Hypothalamus (tissue), 51 donors: ENCODE measurements at places on chromosomes 4 and X.

- no peak for DNase-seq
Measured at GRCh38 chrX:85570496-85570895, 191.0 kb upstream of the POF1B start.

DNA sequence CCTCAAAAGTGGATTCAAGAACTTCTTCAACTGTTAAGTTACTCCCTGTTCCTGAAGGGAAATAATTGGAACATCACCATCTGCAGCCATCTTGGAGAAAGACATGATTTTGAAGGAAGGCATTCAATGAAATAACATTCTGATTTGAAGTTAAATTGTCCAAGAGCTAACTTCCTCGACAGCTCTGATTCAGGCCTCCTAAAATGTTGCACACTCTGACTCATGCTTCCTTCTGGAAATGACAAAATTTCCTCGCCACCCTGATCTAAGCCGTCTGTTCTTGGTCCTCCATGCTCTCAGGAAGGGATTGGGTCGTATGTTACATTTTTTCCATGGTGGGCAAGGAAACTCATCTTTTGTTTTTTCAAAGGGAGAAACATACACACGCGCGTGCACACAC lies 496.9 kb upstream of the DIPK2B start:
- no peak for DNase-seq

GRCh38 chr4:130146773-130147172 lies 1050.8 kb downstream of the C4orf33 start:
- no peak for DNase-seq

DNA sequence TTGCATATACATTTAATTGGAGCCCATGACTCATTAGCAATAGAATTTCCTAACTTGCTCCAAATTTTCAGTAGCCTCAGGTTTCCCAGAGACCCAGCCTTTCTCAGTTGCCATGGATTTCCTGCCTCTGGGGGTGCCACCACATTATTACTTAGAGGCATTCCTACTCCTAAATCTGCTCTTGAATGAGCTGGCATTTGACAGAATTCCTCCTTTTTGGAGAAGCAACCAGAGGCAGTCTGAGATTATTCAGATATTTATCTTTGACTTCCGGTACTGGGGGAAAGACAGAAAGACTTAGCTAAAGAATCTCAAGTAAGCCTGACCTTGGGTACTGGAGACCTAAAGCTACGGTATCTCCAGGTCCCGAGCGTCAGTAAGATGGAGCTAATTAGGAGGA lies 76.3 kb downstream of the DCHS2 start:
- DNase-seq = no peak

- no peak for DNase-seq
Measured at GRCh38 chr4:82787342-82787741, 11.3 kb downstream of the SCD5 start.

DNA sequence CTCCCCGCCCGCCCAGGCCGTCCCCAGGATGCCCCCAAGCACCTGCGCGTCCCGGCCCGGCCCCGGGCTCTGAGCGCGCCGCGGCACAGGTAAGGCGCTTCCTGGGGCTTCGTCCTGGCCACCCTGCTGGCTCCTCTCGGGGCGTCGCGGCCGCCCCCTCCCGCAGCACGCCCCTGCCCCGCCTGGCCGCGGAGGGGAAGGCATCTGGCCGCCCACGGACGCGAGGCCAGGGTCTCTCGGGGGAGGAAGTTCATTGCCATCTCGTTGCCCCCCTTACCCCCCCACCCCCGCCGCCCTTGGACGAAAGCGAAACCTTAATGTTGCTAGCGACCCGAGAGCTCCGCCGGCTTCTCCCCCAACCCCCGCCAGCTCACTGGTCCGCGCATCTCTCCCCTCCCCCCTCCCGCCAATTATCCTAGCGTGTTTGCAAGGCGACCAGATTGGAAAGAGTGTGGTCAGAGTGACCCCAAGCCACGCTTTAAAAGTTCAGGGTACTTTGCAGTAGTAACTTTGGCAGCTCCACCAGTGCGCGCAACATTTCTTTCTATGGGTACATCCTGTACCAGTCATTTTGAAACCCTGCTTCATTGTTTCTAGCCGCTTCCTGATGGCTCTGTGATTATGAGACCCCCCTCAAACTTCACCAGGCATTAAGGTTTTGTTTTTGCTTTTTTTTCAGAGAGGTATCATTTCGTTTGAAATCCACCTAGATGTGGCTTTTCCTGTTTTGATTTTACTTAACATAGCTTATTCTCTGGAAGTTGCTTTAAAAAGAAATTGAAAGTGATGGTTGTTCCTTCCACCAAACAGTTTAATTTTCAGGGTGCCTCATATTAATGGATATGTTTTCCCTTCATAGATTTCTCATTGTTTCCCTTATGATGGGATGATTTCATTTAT lies 626 bp downstream of the TBC1D1 start:
- DNase-seq = no peak

GRCh38 chr4:75718529-75718928 lies 5.8 kb upstream of the USO1 start:
- DNase-seq = no peak

DNA sequence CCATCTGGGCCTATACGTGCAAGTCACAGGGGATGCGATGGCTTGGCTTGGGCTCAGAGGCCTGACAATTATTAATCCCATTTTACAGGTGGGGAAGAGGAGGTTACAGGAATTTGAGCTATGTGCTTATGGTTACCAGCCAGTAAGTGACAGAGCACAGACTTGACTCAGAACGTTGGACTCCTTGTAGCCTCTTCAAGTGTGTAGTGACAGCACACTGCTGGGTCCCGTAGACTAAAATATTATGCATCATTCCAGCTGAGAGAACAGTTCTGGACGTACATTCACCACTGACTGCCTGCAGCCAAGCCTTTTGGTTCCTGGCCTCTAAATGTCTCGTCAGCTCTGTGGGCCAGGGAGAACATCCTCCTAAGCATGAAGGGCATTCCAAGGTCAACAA lies 314.5 kb downstream of the GPAT3 start:
- no peak for DNase-seq

- no peak for DNase-seq
Measured at GRCh38 chr4:83115000-83115399, 471 bp upstream of the PLAC8 start.

DNA sequence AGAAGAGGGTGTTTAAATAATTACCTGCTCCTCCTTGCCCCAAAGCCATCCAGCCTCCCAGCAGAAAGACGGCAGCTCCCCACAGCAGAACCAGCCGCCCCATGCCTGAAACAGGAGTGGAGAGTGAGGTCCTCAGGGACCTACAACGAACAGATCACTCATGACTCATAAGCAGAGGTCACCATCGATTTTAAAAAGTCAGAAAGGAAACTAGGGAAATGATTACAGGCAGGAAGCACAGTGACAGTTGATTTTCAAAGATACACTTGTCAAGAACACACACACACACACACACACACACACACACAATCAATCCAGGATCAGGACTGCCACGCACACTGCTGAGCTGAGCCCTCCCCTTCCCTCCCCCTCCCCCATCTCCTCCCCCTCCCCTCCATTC lies at the start of gene CRLF2:
Gene CRLF2, minus strand, starts transcription at position 118 of the 400 bp plus-strand sequence. Its CDS starts 15 bp downstream, at position 103.
- no peak for DNase-seq

- no peak for DNase-seq
Measured at GRCh38 chr4:127210893-127211649, 421.7 kb upstream of the INTU start.

GRCh38 chr4:152981278-152981677 lies 45.2 kb downstream of the FHDC1 start:
- DNase-seq = no peak

DNA sequence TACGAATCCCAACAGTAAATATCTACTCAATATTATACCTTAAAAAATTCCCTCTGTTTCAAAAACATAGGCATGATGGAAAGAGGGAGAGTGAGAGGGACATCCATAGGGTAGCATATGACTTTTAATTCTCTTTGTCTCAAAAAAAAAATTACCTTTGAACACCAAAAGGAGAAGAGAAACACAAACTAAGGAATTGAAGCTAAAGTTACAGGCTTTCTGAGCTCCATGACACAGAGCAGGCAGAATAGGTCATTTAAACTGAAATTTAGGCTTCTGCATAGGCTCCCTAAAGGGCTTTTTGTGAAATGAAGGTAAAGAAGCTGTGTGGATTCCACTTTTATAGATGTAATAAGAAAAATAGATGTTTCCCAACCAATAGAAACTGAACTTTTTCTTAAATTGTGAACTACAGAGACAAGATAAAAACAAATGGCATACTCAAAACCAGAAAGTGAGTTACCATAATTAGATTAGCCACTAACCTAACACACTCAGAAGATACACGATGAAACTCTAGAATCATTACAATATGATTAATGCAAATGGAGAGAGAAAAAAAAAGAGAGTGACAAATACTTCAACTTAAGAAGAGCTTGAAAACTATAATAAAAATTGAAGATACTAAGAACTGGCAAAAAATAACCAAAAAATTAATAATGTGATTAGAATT lies 584.6 kb downstream of the GABRG1 start:
- no peak for DNase-seq

DNA sequence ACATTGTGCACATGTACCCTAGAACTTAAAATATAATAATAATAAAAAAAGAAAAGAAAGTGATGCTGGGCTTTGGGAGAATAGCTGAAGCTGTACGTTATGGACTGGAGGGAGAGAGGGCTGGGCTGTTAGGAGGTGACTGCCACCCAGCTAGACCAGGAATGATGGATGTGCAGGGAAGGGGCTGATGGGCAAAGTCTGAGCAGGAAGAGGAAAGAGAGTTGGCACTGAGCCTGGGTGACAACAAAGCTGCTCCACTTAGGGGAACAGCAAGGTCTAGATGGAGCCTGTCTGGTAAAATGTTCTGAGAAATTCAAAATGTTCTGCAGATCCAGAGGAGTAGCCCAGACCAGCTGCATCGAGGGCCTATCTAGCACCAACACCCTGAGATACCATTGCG lies 32.3 kb downstream of the MED28 start:
- no peak for DNase-seq

- no peak for DNase-seq
Measured at GRCh38 chr4:152112887-152113286, 352.1 kb upstream of the GATB start.
